LHCN-M2 (cell line): ENCODE measurements at places on chromosomes 5 and 9. TPM values are rescaled to one million over a fixed set of nuclear protein-coding genes. Genes with fewer than 3 reads are reported as not detected.
A peak's percentile ranks its signal among the peaks of the same experiment; 100 is the strongest.

NPDC1 gene
- total RNA-seq = 5.3 and 5.5 TPM in 2 replicates

TXNDC8 gene
- not detected in 2 replicates for total RNA-seq

GLRA1 gene
- total RNA-seq = not detected in 2 replicates

PCDHGA11 gene
- total RNA-seq = 0.64 and 0.75 TPM in 2 replicates

GRXCR2 gene
- not detected in 2 replicates for total RNA-seq

C5orf58 gene
- not detected in 2 replicates for total RNA-seq

LCN1 gene
- total RNA-seq = not detected in 2 replicates

S1PR3 gene
- 3.2 and 3.5 TPM in 2 replicates for total RNA-seq

- DNase-seq = no peak
Observed at GRCh38 chr9:4381744-4382143, 81.9 kb upstream of the GLIS3 start.

DNA sequence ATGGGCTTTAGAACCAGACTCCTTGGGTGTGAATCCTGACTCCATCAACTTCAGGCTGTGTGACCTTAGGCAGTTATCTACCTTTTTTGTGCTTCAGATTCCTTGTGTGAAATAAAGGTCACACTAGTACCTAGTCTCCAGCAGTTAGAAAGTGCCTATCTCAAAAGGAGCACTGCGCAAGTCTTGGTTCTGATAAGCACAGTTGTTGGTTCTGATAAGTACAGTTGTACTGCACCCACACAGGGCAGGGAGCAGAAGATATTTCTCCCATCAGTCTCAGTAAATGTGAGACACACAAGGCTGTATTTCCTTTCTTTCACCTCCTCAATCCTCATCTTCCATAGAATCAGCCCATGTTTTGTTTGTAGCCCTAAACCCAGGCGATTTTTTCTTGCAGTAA is 116.6 kb upstream of the DPYSL3 start:
- DNase-seq = no peak

GRCh38 chr9:14398473-14398872 is 84.5 kb upstream of the NFIB start:
- DNase-seq = no peak

GRCh38 chr9:127351182-127352166 is 45.5 kb upstream of the SLC2A8 start:
- DNase-seq = no peak

GRCh38 chr9:108869092-108869725 is 7.1 kb downstream of the ACTL7A start:
- peak; percentile 50 for DNase-seq

DNA sequence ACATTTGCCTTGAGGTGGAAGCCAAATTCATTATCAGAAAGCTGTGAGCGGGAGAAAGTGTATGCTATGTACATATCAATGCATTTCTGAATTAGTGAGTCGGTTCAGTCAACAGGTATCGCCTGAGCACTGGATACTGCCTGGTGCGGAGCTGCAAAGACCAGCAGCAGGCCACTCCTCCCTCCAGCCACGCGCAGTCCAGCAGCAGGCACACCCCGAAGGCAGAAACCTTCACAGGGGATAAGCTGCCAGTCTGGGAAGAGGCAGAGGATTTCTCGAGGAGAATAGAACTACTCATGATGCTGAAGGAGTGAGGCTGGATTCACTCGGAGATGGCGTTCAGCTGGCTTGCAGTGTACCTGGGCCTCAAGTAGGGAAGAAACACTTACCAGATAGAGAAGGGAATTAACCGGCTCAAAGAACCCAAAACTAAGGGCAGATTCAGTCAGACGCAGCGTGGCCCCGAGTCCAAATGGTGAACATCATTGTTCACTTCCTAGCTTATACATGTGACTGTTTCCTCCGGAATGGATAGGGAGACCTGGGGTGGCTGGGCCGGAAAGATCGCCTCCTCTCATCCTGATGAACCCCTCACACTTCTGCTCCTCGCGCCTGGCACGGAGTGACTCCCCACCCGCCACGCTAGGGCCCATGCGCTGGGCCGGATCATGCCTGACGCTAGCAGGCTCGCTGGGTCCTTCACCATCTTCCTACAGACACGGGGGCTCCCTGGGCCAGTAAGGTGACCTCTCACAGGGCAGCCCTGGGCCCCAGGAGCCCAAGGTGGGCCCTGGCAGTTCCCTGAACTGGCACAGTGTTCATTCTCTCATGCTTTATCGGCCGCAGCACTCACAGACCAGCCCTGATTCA is 78.1 kb upstream of the SPATA31C2 start:
- DNase-seq = no peak

DNA sequence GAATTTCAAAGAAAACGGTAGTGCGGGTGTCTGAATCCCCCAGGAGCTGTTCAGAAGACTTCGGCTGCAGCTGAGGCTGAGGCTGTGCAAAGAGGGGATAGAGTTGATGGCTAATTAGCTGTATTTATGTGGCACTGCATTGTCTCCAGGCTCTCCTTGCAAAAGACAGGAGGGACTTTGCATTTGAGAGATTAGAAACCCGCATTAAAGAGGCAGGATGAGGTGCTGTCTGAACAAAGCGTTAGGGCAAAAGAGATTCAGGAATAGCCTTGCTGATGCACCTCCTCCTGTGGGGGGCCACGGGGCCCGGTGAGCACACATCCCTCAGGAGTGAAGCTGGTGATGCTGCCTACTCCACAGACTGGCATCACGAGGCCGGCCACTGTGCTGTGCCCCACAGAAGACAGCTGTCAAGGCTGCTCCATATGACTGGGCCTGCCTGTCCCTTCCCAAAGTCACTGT is 343.6 kb upstream of the DAP start:
- DNase-seq = no peak
